ENCODE measurements at places on chromosomes 4 and X. TPM values are rescaled to one million over a fixed set of nuclear protein-coding genes. Genes with fewer than 3 reads are reported as not detected.

GRCh38 chr4:11480683-11481082, 52.0 kb upstream of the HS3ST1 start:
- no peak for DNase-seq

GRCh38 chrX:65582450-65583082, 48.0 kb upstream of the LAS1L start:
- no peak for DNase-seq

Gene TRIM2
- 90.6 TPM for total RNA-seq

Gene SMPX
- total RNA-seq = not detected

GRCh38 chr4:1153567-1154090, 18.8 kb downstream of the SPON2 start:
- no peak for DNase-seq

- DNase-seq = no peak
Measured at GRCh38 chrX:35682476-35682875, 115.7 kb upstream of the MAGEB16 start.

Gene PNMA6F
- total RNA-seq = not detected

GRCh38 chr4:68732653-68733466, 62.4 kb upstream of the UGT2B15 start:
- DNase-seq = no peak

GRCh38 chr4:101795704-101796103, 5.2 kb downstream of the BANK1 start:
- DNase-seq = no peak

- DNase-seq = no peak
Measured at GRCh38 chr4:89889289-89889688, 5.4 kb upstream of the MMRN1 start.

- DNase-seq = no peak
Measured at GRCh38 chrX:16786791-16787735, 797 bp downstream of the TXLNG start.

Gene ABCD1
- 15.1 TPM for total RNA-seq

Gene HTR2C
- 0.75 TPM for total RNA-seq

DNA sequence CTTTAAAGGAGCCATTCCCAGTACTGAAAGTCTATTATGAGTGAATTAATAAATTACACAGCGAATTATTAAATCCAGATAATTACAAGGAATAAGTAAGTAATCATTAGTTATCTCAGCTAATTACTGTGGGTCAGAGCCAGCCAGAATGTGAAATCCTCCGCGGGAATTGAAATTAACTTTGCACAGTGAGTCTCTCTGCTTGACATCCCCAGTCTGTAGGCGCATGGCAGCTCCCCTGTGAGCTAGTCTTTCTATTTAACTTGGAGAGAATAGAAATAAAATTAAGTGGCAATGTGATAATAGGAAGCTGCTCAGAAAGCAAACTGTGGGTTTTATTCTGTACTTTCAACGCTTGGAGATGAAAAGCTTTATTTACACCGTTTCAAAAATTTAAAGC, 7.2 kb downstream of the POU4F2 start:
- DNase-seq = no peak

Gene OTUD6A
- not detected for total RNA-seq

GRCh38 chrX:45191820-45192409, 8.8 kb downstream of the DIPK2B start:
- DNase-seq = no peak

DNA sequence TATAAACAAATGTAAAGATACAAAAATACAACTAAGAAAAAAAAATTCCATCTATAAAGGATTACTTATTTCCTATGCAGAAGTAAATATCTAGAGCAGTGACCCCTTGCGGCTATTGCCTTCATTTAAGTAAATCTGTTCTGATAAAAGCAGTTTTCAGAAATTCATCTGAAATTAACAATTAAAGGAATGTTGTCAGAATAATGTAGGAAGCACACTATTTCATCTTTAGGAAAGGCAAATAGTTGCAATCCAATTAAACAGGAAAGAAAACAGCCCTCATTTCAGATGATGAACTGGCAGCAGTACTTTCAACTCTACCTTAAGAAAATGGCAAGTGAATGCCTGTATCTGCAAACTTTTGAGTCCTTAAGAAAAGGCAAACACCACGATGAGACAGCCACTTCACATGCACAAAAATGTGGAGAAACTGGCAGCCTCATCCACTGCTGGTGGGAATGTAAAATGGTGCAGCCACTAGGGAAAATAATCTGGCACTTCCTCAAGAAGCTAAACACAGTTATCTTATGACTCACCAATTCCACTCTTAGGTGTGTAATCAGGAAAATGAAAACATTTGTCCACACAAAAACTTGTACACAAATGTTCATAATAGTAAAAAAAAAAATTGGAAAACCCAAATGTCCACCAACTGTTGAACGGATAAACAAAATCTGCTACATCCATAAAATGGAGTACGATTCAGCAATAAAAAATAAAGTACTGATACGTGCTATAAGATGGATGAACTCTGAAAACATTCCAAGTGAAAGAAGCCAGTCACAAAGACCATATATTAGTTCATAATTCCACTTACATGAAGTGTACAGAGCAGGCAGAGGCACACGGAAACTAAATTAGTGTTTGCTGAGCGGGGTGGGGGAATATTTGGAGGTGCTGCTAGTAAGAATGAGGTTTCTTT, 2.0 kb upstream of the THAP9 start:
- no peak for DNase-seq

Gene H2AZ1
- 107 TPM for total RNA-seq
